ENCODE measurements at places on chromosomes 6 and 20.

GRCh38 chr6:4606016-4606415 lies 170.2 kb upstream of the CDYL start:
- no peaks in the 10 kb centered on the region for H3K27me3 ChIP-seq
- peaks cover 30% of the 10 kb centered on the region for H3K4me1 ChIP-seq
- no peaks in the 10 kb centered on the region for H3K36me3 ChIP-seq

- H3K36me3 ChIP-seq, result no peaks in the 10 kb centered on the region
- H3K27ac ChIP-seq, result no peak overlapping the region
- no peak overlapping the region for H3K4me3 ChIP-seq
- H3K27me3 ChIP-seq, result no peaks in the 10 kb centered on the region
- no peak for DNase-seq
- H3K4me1 ChIP-seq, result no peaks in the 10 kb centered on the region
Measured at GRCh38 chr20:3461911-3462677, 8.7 kb upstream of the ATRN start.

- H3K27me3 ChIP-seq, result no peaks in the 10 kb centered on the region
- no peaks in the 10 kb centered on the region for H3K4me1 ChIP-seq
- H3K36me3 ChIP-seq, result no peaks in the 10 kb centered on the region
- no peak overlapping the region for H3K27ac ChIP-seq
- no peak overlapping the region for H3K4me3 ChIP-seq
- DNase-seq, result no peak
Measured at GRCh38 chr6:19395316-19395715, 441.9 kb upstream of the ID4 start.

DNA sequence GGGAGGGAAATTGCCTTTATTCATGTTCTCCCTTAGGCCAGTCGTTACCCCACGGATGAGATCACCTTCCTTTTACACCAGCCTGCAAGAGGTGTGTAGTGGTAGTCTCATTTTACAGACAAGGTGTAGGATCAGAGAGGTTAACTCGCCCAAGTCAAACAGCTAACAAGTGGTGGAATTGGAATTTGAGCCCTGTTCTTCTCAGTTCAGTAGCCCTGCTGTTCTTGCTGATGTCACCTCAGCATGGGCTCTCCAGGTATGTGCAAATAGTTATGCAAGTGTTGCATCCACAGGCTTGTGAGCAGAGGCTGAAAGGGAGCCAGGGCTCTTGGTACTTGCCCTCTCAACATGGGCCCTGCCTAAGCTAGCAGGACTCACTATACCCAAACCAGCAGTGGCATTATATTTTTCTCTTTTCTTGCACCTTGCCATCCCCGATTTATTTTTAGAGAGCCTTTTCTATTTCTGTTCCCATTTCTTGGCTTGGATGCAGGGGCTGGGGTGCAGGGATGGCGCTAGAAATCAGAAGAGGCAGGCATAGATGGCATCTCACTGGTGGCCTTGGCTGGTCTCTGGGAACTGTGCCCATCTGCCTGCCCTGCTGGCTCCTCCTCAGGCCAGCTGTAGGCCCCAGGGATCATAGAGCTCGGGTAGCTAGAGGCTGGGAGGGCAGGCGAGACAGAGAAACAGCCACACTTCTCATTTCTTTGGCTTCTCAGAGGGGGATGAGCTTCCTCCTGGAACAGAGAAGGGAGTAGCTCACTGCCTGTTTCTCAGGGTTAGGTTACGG lies 18.2 kb downstream of the PPARD start:
- peak overlapping the region; percentile 87 for H3K27ac ChIP-seq
- DNase-seq, result peak; percentile 85
- no peak overlapping the region for H3K4me3 ChIP-seq
- H3K36me3 ChIP-seq, result peaks cover 5% of the 10 kb centered on the region
- H3K27me3 ChIP-seq, result no peaks in the 10 kb centered on the region

GRCh38 chr6:135393289-135393688 lies 104.3 kb downstream of the AHI1 start:
- peaks cover 13% of the 10 kb centered on the region for H3K36me3 ChIP-seq
- H3K4me3 ChIP-seq, result no peak overlapping the region
- H3K4me1 ChIP-seq, result no peaks in the 10 kb centered on the region
- no peak for DNase-seq
- no peak overlapping the region for H3K27ac ChIP-seq
- no peaks in the 10 kb centered on the region for H3K27me3 ChIP-seq

- H3K36me3 ChIP-seq, result no peaks in the 10 kb centered on the region
- no peak for DNase-seq
- no peaks in the 10 kb centered on the region for H3K27me3 ChIP-seq
- no peak overlapping the region for H3K4me3 ChIP-seq
Measured at GRCh38 chr6:89400912-89401399, 11.1 kb downstream of the RRAGD start.

DNA sequence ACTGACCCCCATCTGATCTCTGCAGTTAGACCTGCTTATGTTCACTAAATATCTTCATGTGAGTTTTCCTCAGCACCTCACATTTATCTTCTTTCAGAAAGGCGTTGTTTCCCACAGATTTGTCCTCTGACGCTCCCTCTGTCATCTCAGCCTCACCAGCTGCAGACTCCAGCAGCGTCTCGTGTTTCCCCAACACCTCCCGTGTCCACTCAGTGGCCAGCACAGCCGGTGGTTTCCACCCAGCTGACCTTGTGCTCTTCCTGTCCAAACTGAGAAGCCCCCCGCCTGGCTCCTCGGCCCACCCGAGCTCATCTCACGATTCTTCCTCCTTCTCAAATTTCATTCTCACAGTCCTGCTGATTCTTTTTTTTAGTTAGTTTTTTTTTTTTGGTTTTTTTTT lies 12.5 kb downstream of the ERMARD start:
- no peak overlapping the region for H3K4me3 ChIP-seq
- H3K4me1 ChIP-seq, result no peaks in the 10 kb centered on the region
- H3K27ac ChIP-seq, result no peak overlapping the region
- peaks cover 94% of the 10 kb centered on the region for H3K36me3 ChIP-seq

DNA sequence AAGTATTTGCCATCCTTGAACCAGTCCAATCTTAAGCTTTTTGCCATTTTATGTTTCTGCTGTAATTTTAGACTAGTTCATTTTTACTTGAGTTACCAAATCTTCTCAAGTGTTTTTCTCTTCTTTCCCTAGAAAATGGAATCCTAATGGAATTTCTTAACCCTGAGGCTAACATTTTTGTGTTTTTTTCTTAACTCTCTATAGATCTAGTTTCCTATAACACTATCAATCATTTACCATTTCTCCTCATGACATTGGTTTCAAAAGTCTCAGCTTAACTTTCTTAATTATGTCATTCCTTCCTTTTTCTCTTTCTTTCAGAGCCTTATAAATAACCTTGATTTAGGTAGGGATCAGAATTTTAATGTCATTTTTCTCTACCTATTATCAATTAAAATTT lies 54.8 kb downstream of the SENP6 start:
- no peaks in the 10 kb centered on the region for H3K27me3 ChIP-seq
- H3K27ac ChIP-seq, result no peak overlapping the region
- H3K4me1 ChIP-seq, result no peaks in the 10 kb centered on the region
- no peak overlapping the region for H3K4me3 ChIP-seq
- peaks cover 82% of the 10 kb centered on the region for H3K36me3 ChIP-seq

DNA sequence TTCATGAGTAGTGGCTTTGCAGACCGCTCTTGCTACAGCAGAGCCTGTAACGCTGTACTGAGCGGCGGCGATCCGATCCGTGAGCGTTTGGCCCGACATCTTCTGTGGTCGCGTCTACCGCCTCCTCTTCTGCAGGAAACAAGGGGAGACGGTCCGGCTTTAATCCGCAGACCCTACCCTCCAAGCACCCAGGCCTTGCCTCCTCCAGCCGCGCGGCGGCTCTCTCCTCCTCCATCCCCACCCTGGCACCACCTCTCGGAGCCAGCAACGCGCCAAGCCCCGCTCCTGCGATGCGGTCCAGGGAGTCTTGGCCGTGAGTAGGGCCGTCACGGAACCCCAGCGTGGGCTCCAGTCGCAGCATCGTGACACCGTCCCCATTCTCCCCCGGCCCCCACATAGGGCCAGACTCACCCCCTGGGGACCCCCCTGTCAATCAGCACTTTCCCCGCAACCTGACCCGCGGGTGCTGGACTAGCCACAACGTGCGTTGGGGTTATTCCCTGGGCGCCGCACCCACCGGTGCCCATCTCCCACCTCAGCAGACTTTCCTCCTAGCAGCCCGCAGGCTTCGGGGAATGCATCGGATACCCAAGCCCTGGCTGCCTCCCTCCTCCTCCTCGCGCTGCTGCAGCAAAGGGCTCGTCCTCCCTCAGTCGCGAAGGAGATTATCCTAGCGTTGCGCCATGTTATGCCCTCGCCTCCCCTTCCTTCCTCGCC lies 914 bp downstream of the SNAP91 start:
- H3K36me3 ChIP-seq, result no peaks in the 10 kb centered on the region
- H3K4me3 ChIP-seq, result peak overlapping the region; percentile 64
- no peak for DNase-seq
- H3K4me1 ChIP-seq, result no peaks in the 10 kb centered on the region
- peaks cover 10% of the 10 kb centered on the region for H3K27me3 ChIP-seq

- no peaks in the 10 kb centered on the region for H3K27me3 ChIP-seq
- H3K4me1 ChIP-seq, result no peaks in the 10 kb centered on the region
- H3K27ac ChIP-seq, result no peak overlapping the region
- no peak for DNase-seq
- no peaks in the 10 kb centered on the region for H3K36me3 ChIP-seq
Measured at GRCh38 chr6:54700158-54700557, 146.4 kb upstream of the FAM83B start.

- H3K4me1 ChIP-seq, result no peaks in the 10 kb centered on the region
- no peaks in the 10 kb centered on the region for H3K27me3 ChIP-seq
- no peak overlapping the region for H3K27ac ChIP-seq
- no peak overlapping the region for H3K4me3 ChIP-seq
Measured at GRCh38 chr6:73637404-73637803, 16.4 kb downstream of the SLC17A5 start.

- H3K27ac ChIP-seq, result no peak within 1 kb of the TSS
- DNase-seq, result no peak
- H3K27me3 ChIP-seq, result no peaks in the 10 kb centered on the region
- no peaks in the 10 kb centered on the region for H3K36me3 ChIP-seq
Measured at GRCh38 chr6:106974336-106974998, at the start of gene CD24. CD24 (minus strand) TSS chr6:106974729; CDS start chr6:106974646, 83 bp downstream.

DNA sequence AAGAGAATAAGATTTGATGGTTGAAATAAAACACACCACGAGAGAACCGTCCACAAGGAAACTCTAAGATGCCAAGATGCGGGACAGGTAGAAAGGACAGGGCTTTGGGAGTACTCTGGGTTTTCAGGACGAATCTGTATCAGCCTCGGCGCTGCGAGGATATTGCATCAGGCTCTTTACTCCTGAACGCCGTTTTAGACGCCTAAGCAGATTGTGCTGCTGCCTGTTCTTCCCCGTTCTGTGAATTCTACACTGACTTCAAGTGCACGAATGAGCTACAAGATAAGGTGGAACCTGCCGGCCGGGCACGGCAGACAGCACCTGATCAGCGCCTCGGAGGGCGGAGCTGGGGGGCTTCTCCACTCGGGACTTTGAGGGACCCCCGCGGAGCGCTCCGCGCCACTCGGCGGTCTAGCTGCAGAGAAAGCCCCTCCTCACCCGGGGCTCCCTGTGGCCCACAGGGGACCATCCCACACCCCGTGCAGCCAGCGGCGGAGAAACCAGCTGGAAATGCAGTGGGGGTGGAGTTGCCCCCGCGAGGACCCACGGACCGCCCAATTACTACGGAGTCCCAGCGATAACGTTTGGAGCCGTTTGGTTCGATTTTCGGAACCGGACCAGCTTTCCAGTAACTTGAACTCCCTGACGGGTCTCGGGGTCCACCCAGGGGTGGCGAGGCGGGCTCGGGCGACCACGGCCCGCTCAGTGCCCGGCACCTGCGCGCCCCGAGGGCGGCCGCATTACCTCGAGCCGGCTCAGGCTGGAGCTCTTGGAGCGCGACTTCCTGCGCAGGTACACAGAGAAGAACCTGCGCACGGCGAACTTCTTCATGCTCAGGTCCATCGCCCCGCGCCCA lies 646 bp downstream of the RPS6KA2 start:
- DNase-seq, result no peak
- H3K4me3 ChIP-seq, result peak overlapping the region; percentile 80
- H3K4me1 ChIP-seq, result peaks cover 52% of the 10 kb centered on the region
- no peaks in the 10 kb centered on the region for H3K27me3 ChIP-seq
- peak overlapping the region; percentile 58 for H3K27ac ChIP-seq

GRCh38 chr6:75556240-75556639 lies 45.4 kb upstream of the SENP6 start:
- no peaks in the 10 kb centered on the region for H3K27me3 ChIP-seq
- H3K4me1 ChIP-seq, result no peaks in the 10 kb centered on the region
- no peaks in the 10 kb centered on the region for H3K36me3 ChIP-seq
- DNase-seq, result no peak
- no peak overlapping the region for H3K27ac ChIP-seq

GRCh38 chr6:35191889-35192288 lies 21.9 kb upstream of the SCUBE3 start:
- DNase-seq, result no peak
- no peaks in the 10 kb centered on the region for H3K27me3 ChIP-seq
- H3K36me3 ChIP-seq, result no peaks in the 10 kb centered on the region

DNA sequence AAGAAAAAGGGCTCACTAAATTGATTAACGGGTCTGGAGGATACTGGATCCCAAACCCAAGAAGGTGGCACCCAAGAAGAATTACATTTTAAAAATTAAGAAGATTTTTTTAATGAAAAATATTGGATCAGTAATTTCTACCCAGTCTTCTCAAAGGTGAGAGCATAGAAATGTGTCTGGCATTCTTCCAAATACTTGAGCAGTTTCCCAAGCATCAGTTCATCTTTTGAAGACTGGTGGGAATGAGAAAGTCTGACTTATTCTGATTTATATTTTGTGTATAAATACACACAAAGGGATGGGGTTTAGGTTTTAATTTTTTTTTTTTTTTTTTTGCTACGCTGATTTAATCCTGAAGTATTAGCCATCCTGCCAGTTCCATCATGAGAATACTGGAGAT lies 3.3 kb downstream of the MGME1 start:
- H3K4me3 ChIP-seq, result peak overlapping the region; percentile 97
- H3K36me3 ChIP-seq, result no peaks in the 10 kb centered on the region
- peak overlapping the region; percentile 98 for H3K27ac ChIP-seq

DNA sequence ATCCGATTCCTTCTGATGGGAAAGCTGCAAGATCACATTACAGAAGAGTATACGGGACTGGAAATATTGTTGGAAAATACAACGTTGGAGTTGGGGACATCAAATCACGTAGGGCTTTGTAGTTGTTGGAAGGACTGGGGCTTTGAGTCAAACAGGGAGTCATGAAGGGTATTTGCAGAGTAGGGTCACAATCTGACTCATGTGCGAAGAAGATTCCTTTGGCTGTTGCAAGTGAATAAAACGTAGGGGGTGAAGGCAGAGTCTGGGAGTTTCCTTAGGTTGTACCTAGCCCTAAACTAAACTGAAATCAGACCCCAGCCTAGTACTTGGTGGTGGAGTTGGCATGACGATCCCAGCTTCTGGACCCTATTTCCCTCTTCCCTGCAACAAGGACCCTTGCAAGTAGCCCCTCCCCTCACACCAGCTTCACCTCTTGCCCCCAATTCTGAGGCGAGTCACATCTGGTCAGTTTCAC lies 32.3 kb downstream of the SNX5 start:
- no peaks in the 10 kb centered on the region for H3K27me3 ChIP-seq
- H3K27ac ChIP-seq, result peak overlapping the region; percentile 38

GRCh38 chr6:7454696-7455358 lies 65.2 kb downstream of the RIOK1 start:
- H3K27me3 ChIP-seq, result no peaks in the 10 kb centered on the region
- no peak overlapping the region for H3K4me3 ChIP-seq
- H3K4me1 ChIP-seq, result no peaks in the 10 kb centered on the region
- DNase-seq, result no peak
- no peaks in the 10 kb centered on the region for H3K36me3 ChIP-seq
- no peak overlapping the region for H3K27ac ChIP-seq

GRCh38 chr6:4113649-4114048 lies 21.7 kb downstream of the ECI2 start:
- DNase-seq, result no peak
- no peaks in the 10 kb centered on the region for H3K27me3 ChIP-seq
- H3K27ac ChIP-seq, result peak overlapping the region; percentile 36
- H3K4me1 ChIP-seq, result peaks cover 32% of the 10 kb centered on the region
- no peak overlapping the region for H3K4me3 ChIP-seq

- H3K27ac ChIP-seq, result no peak overlapping the region
- H3K27me3 ChIP-seq, result no peaks in the 10 kb centered on the region
- H3K4me3 ChIP-seq, result no peak overlapping the region
- H3K4me1 ChIP-seq, result no peaks in the 10 kb centered on the region
Measured at GRCh38 chr6:17115251-17116116, 13.6 kb downstream of the STMND1 start.
